Occipital lobe (tissue), 3 donors: ENCODE measurements at places on chromosomes 3 and 15.
A peak's percentile ranks its signal among the peaks of the same experiment; 100 is the strongest.

DNA sequence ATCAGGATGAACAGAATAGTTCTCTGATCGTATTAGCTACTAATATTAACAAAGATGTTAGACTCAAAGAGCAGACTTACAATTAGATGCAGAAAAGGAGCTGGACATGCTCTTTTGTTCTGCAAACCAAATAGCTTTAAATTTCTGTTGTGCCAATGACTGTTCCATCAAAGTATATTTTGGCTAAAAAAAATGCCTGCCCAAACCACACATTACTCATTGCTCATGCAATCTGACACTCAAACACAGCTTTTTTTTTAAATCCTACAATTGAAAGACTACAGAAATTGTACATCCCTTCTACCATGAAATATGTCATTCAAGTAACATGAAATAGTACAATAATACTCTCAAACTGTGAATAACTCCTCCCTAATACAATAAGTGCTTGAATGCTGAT is 48.6 kb downstream of the SHOX2 start:
- no peak for DNase-seq

DNA sequence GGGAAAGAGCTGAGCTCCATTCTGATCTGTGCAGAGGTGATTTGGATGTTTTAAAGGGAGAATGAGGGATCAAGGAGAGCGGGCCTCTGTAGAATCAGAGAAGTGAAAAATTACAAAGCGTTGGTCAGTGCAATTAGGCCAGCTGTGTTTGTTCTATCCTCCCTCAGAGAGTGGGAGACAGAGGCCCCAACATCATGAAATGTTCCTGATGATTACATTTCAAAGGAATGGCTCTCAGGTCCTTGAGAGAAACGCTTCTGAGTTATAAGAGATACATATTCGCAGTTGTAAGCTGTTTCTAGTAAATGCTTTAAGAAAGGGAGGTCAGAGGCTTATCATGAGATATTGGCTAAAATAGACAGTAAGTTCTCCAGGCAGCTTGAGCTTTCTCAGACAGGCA is 15.7 kb upstream of the CAND2 start:
- DNase-seq: no peak

DNA sequence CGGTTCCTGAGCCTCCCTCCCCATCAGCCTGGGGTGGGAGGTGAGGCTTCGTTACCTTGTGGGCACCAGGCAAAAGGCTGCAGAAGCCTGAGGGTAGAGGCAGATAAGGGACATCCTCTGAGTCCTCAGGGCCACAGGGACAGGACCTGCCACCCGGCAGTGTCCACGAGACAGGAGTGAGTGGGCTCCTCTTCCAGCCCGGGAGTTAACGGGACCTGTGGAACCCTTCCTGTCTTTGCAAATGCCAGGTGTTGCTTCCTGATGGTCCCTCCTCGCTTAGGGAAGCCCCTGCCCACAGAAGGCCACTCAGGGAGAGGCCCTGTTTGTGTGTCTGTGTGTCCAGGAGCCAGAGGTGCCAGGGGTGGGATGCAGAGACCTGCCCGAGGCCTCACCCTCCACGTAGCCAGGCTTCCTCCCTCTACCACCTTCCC is 111.1 kb upstream of the ALDH1A3 start:
- no peak for DNase-seq

- no peak for DNase-seq
Observed at GRCh38 chr3:196533260-196533681, 18.1 kb upstream of the SMCO1 start.

DNA sequence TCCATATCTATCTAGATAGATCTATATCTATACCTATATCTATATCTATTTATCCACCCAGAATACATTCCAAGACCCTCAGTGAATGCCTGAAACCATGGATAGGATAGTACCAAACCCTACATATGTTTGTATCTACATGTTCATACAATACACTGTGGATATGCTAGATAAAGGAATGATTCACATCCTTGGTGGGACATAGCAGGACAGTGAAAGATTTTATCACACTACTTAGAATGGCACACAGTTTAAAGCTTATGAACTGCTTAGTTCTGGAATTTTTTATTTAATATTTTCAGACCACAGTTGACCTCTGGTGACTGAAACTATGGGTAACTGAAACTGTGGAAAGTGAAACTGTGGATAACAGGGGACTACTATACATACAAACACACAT is 198.8 kb upstream of the TTC14 start:
- no peak for DNase-seq

GRCh38 chr3:105837143-105837740 is 31.6 kb downstream of the CBLB start:
- DNase-seq: no peak

GRCh38 chr3:105490045-105490444 is 123.3 kb downstream of the ALCAM start:
- DNase-seq: no peak

DNA sequence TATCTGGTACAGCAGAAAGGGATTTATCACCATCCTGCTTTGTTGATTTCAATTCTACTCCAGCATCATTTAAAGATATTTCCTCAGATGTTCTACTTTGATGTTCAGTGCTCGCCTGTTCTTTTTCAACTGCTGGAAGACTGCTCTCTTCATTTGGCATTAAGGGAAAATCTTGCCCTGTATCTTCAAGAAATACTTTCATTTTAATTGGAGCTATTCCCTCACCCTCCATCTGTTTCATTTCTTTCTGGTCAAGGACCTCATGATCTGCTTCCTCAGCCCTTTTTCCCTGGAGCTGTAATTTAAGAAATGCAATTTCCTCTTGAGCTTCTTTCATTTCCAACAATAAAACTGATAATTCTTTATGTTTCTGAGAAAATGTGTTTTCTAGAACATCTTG is 37.8 kb upstream of the HCLS1 start:
- no peak for DNase-seq

- no peak for DNase-seq
Observed at GRCh38 chr3:94050546-94050945, 12.2 kb downstream of the DHFR2 start.

- DNase-seq: peak; percentile 28
Observed at GRCh38 chr3:139111392-139112229, 66.9 kb upstream of the PRR23C start.

DNA sequence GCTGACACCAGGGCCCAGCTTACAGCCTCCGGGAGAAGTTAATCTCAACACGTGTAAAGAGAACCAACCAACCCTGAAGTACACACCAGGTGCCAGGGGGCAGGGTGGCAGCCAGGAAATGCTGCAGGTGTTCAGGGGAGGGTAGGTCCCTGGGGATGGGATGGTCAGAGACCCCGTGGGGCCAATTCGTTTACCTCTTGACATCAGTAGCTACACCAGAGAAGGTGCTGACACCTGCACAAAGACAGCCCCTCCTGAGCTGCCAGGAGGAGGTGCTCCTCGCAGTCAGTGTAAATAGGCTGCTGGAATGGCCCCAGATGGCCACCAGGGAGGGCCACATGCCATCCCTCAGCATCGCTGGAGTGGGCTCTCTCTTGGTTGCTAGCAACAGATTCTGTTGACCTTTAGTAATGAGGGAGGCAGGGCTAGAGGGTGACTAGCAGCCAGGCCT is 52.8 kb downstream of the CORO2B start:
- DNase-seq: no peak

GRCh38 chr3:55164876-55165275 is 237.0 kb upstream of the LRTM1 start:
- DNase-seq: no peak

DNA sequence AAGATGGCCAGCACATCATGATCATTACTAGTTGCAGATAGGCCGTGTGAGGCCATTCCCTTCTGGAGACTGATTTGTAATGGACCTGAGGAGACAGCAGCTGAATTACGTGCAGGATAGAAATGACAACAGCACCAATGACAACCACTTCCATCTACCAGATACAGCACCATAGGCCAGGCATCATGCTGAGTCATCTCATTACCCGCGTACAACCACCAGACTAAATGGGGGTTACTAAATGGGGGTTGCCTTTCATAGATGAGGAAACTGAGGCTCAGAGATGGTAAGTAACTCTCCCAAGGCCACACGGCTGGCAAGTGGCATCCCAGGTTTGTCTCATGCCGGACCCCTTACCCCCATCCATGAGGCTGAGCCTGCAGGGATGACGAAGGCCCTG is 32.8 kb upstream of the FAM107A start:
- DNase-seq: no peak

GRCh38 chr15:77674327-77674726 is 41.6 kb upstream of the LINGO1 start:
- no peak for DNase-seq

DNA sequence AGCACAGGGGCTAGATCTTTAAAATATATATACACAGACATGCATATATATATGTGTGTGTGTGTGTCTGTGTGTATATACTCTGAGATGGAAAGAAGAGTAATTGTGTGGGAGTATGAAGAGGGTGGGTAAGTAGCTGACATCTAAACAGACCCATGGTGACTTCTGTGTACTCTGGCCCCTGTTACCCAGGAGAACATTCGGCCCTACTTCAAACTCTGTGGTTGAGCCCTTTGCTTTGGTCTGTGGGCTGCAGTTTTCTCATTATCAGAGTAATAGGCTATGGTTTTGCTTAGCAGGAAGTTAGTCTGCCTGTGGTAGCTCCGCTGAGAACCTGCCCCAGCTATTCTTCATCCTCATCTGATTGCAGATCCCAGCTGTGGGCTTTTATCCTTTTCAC is 141.4 kb downstream of the RBPMS2 start:
- DNase-seq: no peak

DNA sequence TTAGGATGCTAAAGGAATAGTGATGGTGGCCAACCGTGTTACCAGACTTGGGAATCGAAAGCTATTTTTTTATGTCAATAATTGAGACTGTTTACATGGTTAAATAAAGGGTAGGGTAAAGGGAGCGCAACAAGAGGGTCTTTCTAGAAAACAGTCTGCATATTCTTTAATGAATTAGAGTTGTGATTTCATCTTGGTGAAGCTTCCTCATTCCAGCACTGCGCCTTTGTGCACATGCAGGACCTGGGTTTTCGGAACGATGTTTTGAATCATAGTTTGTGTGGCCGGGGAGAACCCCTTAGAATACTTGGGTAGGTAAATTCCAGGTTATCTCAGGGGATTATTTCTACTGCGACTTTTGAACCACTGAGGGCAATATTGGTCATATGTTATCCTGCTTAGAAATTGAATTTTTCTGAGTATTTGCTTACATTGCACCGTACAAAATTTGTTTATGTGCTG is 1.3 kb downstream of the PIK3CA start:
- peak; percentile 4 for DNase-seq

GRCh38 chr3:77726517-77726916 is 686.6 kb downstream of the ROBO2 start:
- no peak for DNase-seq

DNA sequence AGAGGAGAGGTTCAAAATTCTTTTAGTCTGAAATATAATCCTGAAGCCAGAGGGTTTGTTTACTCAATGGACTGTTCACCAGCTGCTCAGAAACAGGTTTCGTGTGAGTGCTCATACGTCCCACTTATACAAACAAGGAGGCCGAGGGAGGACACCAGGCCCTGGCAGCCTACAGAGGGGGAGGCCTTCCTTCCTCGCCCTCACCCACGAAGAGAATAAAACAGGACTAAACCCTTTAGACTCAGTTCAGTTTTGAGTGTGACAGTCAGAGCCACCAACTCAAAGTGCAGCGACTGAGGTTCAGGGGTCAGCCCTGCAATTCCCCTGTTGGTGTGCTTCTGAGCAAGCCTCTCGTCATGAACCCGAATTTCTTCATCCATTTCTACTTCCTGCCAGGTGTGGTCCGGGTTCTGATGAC is 17.3 kb downstream of the FAM174B start:
- DNase-seq: no peak
